ENCODE measurements at places on chromosomes 16 and 17. TPM values are rescaled to one million over a fixed set of nuclear protein-coding genes. Genes with fewer than 3 reads are reported as not detected.

Gene OR2C1
- 0.22 TPM for total RNA-seq

- DNase-seq: no peak
- H3K4me1 ChIP-seq: peaks cover 36% of the 10 kb centered on the region
- H3K27me3 ChIP-seq: no peaks in the 10 kb centered on the region
- no peak overlapping the region for H3K4me3 ChIP-seq
- H3K27ac ChIP-seq: no peak overlapping the region
- peaks cover 4% of the 10 kb centered on the region for H3K36me3 ChIP-seq
Observed at GRCh38 chr17:77297693-77298666, 157.2 kb downstream of the SEC14L1 start.

GRCh38 chr16:85238233-85238647 is 126.0 kb upstream of the CIBAR2 start:
- no peak overlapping the region for H3K4me3 ChIP-seq
- no peaks in the 10 kb centered on the region for H3K27me3 ChIP-seq
- no peak overlapping the region for H3K27ac ChIP-seq

GRCh38 chr17:82978765-82979349 is 100.6 kb upstream of the METRNL start:
- DNase-seq: no peak
- no peak overlapping the region for H3K27ac ChIP-seq
- no peaks in the 10 kb centered on the region for H3K27me3 ChIP-seq
- no peak overlapping the region for H3K4me3 ChIP-seq
- H3K36me3 ChIP-seq: peaks cover 3% of the 10 kb centered on the region
- no peaks in the 10 kb centered on the region for H3K4me1 ChIP-seq

Gene TP53I13
- 38.9 TPM for total RNA-seq

GRCh38 chr17:28065706-28066105 is 23.2 kb downstream of the NLK start:
- peaks cover 13% of the 10 kb centered on the region for H3K4me1 ChIP-seq
- H3K27ac ChIP-seq: no peak overlapping the region
- H3K4me3 ChIP-seq: no peak overlapping the region
- no peak for DNase-seq
- no peaks in the 10 kb centered on the region for H3K27me3 ChIP-seq

Gene ABCC11
- 0.07 TPM for total RNA-seq
